NCI-H1105 (cell line): ENCODE measurements at places on chromosomes 7 and 10.

- peak; percentile 94 for DNase-seq
These were observed 37.2 kb downstream of the CLEC2L start for GRCh38 chr7:139560678-139561077.

GRCh38 chr7:100166317-100166940 lies 2.0 kb downstream of the GAL3ST4 start:
- DNase-seq = no peak

GRCh38 chr10:29023678-29024077 lies 265.2 kb upstream of the LYZL1 start:
- no peak for DNase-seq

- DNase-seq = no peak
These were observed 30.9 kb downstream of the LEP start for GRCh38 chr7:128271942-128272481.

DNA sequence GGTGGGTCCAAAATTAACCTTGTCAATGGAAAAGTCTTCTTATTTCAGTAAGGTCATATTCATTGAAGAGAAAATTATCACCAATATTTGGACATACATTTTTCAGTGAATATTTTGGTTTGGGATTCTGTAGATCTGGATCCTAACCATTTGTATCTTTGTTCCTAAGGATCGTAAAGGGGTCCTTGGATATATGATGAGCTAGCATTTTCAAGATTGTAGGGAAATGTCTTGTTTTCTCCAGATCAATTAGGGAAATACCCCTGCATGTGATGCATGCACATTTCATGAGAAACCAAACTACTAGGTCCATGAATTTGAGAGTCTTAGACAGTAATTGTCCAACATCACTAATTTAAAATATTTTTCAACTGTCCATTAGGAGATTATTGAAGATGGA lies 18.0 kb downstream of the DNTT start:
- DNase-seq = no peak
